ENCODE measurements at places on chromosomes 2 and 18.

DNA sequence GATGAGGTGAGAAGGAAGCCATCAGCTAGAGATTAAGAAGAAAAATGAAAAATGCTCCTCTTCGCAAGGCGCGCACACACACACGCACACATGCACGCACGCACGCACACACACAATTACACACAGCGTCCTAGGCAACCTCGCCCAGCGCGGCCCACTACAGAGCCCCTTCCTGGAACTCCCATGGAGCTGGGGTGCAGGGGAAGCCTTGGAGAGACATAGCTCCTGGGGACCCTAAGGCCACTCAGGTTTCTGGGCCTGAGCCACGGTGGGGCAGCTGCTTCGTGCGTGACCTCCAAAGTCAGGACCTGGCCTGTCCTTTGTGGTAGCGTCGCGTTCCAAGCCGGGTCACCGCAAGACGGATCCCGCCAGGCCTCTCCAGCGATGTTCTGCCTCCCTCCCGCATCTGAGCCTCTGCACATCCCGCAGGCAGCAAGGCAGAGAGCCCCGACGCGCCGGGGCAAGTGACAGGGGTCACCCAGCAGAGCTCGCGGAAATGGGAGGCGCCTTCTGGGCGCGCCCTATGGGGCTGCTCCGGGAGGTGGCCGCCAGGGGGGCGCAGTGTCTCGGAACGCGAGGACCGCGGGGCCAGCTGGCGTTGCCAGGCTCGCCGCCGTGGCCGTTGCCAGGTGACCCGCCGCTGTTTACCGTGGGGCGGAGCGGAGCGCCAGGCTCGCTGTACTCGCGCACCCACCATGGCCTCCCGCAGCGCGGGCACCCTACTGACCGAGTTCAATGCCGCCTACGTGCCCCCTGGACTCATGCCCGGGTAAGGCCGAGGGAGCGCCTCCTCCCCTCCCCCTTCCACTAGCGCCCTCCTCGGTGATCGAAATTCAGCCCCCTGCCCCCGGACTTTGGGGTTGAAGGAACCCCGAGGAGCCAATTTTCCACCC lies 79.0 kb downstream of the CIB4 start:
- peak; percentile 23 for DNase-seq

DNA sequence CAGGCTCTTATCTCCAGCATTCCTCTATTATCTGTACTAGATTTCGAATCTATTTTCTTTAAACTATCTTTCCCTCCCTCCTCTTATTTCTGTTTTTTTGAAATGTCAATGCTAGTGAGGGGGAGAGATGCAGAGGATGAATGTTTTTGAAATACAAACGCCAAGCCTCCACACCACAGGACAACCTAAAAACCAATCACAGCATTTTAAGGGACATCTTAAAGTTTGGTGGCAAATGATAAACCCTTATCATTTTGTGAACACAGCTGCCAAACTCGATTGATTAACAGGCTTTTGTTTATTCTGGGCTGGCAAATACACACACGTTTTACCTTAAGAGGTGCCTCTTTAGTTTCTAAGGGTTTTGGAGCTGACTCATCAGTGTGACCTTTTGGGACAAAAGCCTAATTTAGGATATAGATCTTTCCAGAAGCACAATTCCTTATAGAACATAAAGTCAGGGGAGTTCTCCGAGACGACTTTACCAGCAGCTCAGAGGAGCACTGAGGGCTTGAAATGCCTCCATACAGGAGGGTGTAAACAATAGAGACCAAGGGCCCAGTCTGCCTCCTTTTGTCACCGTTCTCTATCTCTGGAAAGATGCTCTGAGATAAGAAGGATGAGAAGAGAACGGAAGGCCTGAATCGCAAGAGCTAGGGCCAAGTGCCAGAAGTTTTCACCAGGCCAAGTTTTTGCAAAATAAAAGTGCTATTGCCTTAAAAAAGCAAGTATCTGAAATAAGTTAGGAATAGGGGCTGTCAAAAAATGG lies 4.2 kb upstream of the MEIS1 start:
- no peak for DNase-seq

DNA sequence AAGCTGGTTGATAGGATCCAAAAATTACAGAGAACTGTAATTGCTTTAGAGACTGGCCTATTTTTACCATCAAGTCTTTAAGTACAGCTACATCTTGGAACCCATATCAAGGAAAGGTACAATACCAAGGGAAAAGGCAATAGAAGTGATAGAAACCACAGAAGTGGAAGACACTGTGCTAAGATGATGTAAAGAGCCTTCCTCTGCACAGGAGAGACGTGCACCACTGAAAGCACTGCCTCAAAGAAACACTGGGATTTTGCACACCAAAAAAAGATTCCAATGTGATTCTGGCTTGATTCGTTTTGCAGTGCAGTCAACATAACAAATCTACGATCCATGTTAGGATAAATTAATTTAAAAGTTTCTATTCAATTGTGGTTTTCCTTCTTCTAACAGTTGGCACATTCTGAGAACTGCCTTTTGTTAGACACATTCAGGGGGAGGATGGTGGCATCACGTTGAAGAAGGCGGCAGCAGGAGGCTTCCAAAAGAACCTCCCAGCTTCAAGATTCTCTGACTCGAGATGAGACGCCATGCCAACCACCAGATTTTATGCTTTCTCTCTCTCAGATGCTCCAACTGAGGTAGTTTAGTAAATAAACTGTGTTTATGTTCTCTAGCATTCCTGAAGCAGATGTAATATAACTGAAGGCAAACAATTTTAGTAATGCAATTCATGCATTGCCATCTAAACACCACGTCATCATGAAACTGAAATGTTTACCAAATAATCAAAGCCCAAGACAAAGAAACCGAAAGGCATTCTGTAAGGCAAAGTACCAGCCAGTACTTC lies 102.9 kb downstream of the BCL2 start:
- no peak for DNase-seq

- DNase-seq: no peak
Measured at GRCh38 chr2:101718993-101719571, 21.6 kb downstream of the MAP4K4 start.

- no peak for DNase-seq
Measured at GRCh38 chr2:121798617-121799016, 43.2 kb downstream of the TSN start.

DNA sequence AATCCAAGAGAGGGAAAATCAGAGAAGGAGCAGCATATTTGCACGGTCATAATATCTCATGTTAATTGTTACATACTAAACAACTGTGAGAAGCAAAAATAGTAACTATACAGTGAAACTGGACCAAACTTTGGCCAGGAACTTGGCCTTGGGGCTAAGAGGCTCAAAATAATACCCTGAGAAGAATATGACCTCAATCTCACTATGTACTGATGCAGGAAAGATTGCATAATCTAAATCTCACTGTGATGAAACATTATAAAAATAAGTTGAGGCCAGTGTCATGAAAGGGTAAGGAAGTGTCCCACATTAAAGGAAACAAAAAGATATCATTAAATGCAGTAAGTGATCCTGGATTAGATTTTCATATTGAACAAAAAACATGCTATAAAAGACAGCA lies 36.5 kb downstream of the ZRANB3 start:
- DNase-seq: no peak

DNA sequence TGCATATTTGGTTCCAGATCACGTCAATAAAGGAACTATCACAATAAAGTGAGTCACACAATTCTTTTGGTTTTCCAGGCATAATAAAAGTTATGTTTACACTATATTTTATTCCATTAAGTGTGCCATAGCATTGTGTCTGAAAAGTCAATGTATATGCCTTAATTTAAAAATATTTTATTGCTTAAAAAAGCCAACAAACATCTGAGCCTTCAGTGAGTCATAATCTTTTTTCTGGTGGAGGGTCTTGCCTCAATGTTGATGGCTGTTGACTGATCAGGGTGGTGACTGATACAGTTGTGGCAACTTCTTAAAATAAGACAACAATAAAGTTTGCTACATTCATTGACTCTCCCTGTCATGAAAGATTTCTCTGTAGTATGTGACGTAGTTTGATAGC lies 254.3 kb upstream of the SPOPL start:
- no peak for DNase-seq

GRCh38 chr2:33277002-33277426 lies 199.4 kb upstream of the RASGRP3 start:
- DNase-seq: peak; percentile 37
